NCI-H1105 (cell line): ENCODE measurements at places on chromosomes 12 and 14.

GRCh38 chr14:52327374-52328226 is 13.5 kb downstream of the PTGER2 start:
- no peak for DNase-seq

GRCh38 chr14:71193663-71194062 is 286.4 kb downstream of the PCNX1 start:
- no peak for DNase-seq

DNA sequence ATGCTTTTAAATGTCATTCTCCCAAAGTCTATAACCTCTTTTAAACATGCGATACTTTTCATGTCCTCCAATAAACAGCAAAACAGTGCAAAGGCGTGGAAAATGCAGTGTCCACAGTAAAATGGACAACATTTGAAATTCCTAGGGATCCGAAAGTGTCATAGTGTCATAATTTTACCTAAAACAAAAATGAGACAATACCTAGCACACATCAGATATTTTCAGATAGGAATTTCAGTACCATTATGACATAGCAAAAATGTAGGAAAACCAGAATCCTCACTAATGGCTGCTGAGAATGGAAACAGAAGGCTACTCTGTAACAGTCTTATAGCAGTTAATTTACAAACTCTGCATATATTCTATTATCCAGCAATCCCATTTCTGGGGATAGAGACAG is 33.1 kb downstream of the KCNH5 start:
- no peak for DNase-seq

- no peak for DNase-seq
These were observed 410.1 kb downstream of the NAV3 start for GRCh38 chr12:78240827-78241226.

DNA sequence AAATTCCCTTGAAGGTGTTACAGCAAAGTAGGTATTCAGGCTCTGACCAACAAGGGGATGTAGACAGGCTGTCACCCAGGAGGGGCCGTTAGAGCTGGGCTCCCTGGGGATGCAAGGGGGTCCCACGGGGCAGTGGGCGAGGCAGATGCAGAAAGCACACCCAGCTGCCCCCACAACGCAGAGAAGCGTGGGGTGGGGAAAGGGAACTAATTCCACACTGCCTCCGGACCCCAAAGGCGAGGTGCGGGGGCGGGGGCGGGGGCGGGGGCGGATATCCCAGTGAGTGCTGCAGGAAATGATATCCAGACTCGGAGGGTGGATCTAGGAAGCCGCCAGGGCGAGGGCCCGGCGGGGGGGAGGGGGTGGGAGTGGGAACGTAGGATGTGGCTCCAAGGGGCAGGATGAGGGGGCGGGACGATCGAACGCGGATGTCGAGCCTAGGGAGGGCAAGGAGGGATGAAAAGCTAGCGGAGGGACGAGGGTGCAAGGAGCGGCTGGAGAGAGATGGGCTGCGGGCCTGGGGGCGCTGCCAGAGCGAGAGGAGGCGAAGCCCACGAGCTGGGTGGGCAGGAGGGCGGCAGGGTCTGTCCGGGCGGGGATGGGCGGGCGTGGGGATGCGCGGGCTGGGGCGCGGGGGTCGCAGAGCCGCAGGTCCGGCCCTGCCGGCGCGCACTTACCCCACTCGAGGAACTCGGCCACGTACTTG is 874 bp downstream of the CDC42BPB start:
- peak; percentile 16 for DNase-seq

DNA sequence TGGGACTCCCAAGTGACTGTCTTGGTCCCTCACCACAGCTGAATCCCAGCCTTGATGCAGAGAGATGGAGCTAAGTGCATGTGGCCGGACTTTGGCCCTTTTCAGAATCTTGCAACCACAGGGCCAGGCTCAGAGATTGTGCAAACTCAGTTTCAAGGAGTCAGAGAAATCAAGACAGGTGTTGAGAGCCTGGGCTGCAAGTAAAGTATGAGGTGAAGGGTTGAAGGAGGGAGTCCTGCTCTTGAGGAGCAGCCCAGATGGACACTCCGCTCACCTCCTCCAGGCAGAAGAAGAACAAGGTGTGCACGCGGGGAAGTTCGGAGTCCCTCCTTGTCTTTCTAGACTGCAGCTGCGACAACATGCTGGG is 6.3 kb upstream of the BMP4 start:
- no peak for DNase-seq

DNA sequence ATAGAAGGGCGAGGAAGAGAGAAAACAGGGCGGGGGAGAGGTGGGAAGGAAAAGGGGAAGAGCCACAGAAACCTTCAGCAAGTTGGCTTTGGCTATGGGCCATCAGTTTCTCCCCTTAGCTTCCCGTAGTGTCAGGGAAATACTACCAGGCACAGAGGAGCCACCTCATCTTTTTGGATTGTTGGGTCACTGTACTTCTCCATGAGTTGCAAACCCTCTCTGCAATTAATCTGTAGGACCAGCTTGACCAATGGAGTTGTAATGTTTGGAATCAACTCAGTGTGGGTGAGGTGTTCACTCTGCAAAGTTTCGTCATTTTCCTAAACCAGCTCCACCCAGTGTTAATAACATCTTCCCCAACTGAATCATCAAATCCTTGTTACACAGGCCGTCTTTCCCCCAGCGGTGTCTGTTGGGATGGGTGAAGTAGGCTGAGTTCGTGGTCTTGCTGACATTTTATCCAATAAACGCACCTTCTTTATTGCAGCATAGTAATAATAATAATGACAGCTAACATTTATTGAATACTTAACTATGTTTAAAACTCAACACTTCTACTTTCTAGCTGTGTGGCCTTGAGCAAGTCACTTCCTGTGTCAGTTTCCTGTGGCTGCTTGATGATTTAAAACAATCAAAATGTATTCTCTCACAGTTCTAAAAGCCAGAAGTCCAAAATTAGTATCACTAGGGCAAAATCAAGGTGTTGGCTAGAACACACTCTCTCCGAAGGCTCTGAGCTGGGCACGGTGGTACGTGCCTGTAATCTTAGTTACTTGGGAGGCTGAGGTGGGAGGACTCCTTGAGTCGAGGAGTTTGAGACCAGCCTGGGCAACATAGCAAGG is 8.1 kb upstream of the GLTP start:
- DNase-seq = no peak

GRCh38 chr12:42625611-42626010 is 36.1 kb upstream of the PRICKLE1 start:
- no peak for DNase-seq

GRCh38 chr14:49569281-49569680 is 16.9 kb downstream of the RPS29 start:
- DNase-seq = no peak

GRCh38 chr12:122421821-122422729 is at the start of gene CLIP1:
CLIP1 (minus strand) TSS chr12:122422669; CDS start chr12:122380452, 42,217 bp downstream.
- peak; percentile 13 for DNase-seq

DNA sequence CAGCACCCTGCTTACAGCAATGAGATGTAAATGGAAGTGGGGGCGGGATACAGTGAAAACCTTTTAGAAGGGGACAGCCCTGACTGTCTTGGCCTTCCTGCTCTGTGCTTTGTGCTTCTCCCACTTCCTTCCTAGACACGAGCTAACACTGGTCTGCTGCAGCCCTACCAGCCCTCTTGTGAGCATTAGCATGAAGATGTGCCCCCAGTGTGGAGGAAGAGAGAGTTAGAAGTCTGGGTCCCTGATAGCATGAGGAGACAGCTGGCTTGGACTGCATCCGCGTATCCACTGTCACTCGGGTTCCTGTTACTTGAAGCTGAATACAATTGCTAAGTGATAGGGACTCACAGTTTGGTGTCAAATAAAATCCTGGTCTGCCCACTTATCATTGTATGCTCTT is 248.1 kb upstream of the SOX5 start:
- no peak for DNase-seq

DNA sequence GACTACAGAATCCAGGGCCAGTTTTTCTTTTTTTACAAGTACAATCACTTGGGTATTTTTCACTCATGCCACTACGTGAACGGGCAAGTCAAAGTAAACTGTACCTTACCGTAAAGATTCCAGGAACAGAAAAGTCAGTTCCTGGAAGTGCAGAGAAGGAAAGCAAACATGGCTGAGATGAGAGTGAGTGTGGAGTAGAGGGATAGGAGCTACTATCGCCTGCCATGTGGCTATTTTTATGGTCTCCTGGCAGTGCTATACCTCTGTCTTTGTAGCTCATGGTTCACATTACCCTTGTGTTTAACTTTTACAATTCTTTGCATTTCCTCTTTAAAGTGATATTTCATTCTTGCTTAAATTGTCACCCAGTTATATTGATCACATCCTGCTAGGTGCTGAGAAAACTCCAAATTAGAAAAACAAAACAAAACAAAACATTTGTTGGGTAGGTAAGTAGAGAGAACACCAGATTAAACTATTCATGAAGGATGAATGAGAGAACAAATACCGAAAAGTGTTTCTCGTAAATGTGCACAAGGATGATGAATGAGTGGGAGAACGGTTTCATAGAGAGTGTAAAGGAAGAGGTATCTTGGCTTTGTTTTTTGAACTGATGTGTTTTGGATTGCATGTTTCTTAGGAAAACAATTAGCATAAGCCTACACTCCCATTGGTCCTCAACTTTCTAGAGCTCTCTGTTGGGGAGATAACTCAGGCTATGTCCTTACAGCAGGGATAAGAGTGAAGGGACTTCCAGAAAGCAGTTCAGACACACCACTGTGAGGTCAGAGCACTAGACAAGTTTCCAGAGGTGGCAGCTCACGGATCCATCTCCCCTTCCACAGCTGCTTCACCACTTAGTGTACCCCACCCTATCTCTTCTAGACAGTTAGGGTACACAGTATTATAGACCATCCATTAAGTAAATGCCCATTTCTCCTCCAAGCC is 163.7 kb downstream of the IPO8 start:
- no peak for DNase-seq

DNA sequence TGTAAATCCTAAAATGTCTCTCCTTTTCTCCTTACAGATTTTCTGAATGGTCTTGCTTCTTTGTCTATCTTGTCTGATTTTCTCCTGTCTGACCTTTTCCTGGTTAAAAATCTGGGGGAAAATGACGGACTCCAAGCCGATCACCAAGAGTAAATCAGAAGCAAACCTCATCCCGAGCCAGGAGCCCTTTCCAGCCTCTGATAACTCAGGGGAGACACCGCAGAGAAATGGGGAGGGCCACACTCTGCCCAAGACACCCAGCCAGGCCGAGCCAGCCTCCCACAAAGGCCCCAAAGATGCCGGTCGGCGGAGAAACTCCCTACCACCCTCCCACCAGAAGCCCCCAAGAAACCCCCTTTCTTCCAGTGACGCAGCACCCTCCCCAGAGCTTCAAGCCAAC is 23.0 kb downstream of the ACACB start:
- no peak for DNase-seq
